ENCODE measurements at places on chromosomes 4 and X.

DNA sequence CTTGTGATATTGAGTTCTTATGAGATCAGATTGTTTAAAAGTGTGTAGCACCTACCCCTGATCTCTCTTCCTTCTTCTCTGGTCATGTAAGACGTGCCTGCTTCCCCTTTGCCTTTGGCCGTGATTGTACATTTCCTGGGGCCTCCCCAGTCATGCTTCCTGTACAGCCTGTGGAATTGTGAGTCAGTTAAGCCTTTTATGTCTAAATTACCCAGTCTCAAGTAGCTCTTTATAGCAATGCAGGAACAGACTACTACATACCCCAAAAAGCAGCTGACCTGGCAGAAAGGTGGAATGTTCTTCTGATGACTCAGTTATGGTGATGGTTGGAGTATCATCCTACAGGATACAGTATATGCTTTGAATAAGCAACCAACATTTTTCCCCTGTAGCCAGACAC lies 11.4 kb upstream of the MCUB start:
- no peak for DNase-seq

GRCh38 chrX:94454606-94455005 lies 780.6 kb downstream of the FAM133A start:
- no peak for DNase-seq

GRCh38 chr4:74875451-74875850 lies 57.5 kb upstream of the PARM1 start:
- no peak for DNase-seq

- peak; percentile 79 for DNase-seq
Measured at GRCh38 chr4:102500696-102501446, at the start of gene NFKB1. Gene NFKB1 (plus strand): TSS chr4:102501359. CDS start chr4:102525519, 24,160 bp downstream.

DNA sequence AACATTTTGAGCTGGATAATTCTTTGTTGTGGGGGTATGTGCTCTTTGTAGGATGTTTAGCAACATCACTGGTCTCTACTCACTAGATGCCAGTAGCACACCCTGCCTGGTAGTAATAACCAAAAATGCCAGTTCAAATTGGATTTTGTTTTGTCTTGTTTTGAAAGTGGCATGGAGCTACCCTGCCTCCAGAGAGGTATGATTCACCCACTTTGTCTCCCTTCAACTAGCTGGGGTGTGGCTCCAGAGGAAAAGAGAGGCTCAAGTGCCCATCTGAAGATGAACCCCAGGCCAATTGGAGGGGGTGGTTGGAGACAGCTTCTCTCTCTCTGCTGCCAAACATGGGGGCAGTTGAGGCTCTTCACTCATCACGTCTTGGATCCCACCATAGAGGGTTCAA lies 34.5 kb downstream of the NIPAL1 start:
- DNase-seq, result no peak

GRCh38 chr4:145644699-145645098 lies 25.5 kb downstream of the MMAA start:
- DNase-seq, result no peak

- no peak for DNase-seq
Measured at GRCh38 chr4:16608123-16608522, 290.3 kb downstream of the LDB2 start.

GRCh38 chr4:1405254-1405635 lies 997 bp downstream of the NKX1-1 start:
- DNase-seq, result no peak

DNA sequence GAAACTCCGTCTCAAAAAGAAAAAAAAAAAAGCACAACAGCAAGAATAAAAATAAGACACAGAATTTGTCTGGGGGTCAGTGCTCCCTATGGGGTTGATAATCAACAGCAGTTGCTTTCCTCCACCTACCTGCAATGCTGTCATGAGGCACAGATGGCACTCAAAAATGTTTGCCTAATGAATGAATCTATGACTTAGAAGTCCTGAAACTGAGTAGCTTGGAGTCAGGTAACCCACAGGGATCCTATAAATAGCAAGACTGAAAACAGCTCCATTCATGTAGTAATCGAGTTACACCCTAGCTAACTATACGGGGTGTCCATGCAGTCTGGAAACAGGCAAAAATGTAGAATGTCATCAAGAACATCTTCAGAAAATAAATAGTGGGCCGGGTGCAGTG lies 19.8 kb upstream of the DDX3X start:
- DNase-seq, result no peak

- no peak for DNase-seq
Measured at GRCh38 chr4:154489558-154490233, 1.9 kb downstream of the DCHS2 start.

- DNase-seq, result no peak
Measured at GRCh38 chr4:6056976-6057766, 38.9 kb upstream of the C4orf50 start.

- no peak for DNase-seq
Measured at GRCh38 chrX:53305219-53305995, 24.0 kb upstream of the IQSEC2 start.
